SJCRH30 (cell line): ENCODE measurements at places on chromosomes 2 and 18. TPM values are rescaled to one million over a fixed set of nuclear protein-coding genes. Genes with fewer than 3 reads are reported as not detected.

The MATN3 gene
- 0.15 and 0.40 TPM in 2 replicates for total RNA-seq

- no peak for DNase-seq
Observed at GRCh38 chr2:47656715-47657600, 126.0 kb upstream of the MSH6 start.

- DNase-seq: no peak
Observed at GRCh38 chr2:145569108-145569507, 1049.2 kb upstream of the ZEB2 start.

DNA sequence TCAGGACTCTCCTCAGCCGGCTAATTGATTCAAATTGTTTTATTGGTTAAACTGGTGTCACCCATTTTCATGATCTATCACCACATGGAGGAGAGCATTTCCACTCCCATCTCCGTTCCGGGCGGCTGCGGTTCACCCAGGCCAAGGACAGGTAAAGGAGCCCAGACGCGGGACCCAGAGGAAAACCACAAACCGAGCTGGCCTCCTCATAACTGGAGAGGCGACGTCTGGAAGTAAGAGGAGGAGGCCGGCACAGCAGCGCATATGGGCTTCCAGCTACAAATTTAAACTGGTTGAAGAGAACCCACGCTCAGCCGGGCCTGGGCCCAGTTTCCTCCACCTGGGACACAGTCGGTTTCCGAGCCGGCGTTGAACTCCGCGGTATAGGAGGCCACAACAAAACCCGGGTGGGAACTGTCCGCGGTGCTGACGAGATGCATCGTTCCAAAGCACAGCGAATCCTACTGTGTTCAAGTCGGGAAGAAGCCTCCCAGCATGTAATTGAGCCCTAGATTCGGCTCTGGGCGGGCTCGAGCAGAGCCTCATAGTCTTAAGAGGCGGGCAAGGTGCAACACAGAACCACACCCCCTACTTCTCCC lies 3.0 kb upstream of the SKOR2 start:
- peak; percentile 45 for DNase-seq

The INPP5D gene
- 0.47 and 0.68 TPM in 2 replicates for total RNA-seq

- no peak for DNase-seq
Observed at GRCh38 chr18:58266291-58266690, 222.3 kb downstream of the NEDD4L start.

DNA sequence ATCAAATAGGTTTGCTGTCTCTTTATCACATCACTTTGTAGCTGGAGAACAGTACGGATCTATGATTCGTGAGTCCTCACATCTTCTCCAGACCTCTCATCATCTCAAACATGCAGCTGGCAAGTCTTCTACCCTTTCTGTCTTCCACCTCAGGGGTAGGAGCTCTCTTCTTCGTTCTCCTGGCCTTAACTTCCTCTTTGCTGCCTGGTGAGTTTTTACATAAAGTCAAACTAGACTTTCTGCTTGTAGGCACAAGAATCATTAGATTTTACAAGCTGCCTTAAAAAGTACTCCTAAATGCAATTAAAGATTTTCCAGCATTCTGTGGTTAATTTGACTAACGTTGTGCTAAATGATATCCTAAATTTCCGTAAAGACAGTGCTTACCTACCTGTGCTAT lies 43.7 kb upstream of the TANK start:
- DNase-seq: no peak

- peak; percentile 35 for DNase-seq
Observed at GRCh38 chr2:219171231-219171651, 1.4 kb upstream of the SLC23A3 start.

The HJURP gene
- 86.1 and 90.8 TPM in 2 replicates for total RNA-seq

The VAMP8 gene
- total RNA-seq: 51.3 and 54.7 TPM in 2 replicates

- DNase-seq: no peak
Observed at GRCh38 chr2:98702127-98702802, 28.7 kb downstream of the MGAT4A start.

DNA sequence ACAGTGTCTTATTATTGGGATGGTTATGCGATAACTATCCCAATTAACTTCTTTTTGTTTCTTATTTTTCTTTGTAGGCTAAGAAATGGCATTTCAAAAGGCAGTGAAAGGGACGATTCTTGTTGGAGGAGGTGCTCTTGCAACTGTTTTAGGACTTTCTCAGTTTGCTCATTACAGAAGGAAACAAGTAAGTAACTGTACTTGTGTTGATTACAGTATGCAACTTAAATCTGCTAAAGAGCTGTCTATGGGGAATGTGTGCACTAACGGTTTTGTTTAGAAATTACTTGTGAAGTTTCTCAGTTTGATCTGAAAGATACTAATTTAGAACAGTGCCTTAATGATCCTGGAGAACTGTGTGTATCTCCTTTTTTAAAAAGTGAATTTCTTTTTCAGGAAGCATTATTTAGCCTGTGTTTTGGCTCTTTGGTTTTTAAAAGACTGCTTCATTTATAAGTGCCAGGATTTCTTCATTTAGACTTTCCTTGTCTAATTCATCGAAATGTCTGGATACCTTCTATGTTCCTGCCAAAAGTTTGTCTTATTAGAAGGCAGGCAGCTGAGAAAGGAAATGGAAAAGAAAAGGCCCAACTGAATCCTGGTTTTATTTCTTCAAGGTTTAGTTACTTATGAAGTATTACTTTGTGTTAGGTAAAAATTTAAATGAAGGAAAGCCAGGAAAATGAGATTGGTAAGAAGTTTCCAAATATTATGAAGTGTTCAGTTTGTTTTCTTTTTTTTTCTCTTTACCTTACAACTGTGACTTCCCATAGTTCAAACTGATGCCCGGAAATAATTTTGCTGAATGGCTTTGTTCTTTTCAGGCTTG lies 40.1 kb downstream of the GPD2 start:
- no peak for DNase-seq

- DNase-seq: no peak
Observed at GRCh38 chr2:76256458-76257088, 545.9 kb upstream of the GCFC2 start.

DNA sequence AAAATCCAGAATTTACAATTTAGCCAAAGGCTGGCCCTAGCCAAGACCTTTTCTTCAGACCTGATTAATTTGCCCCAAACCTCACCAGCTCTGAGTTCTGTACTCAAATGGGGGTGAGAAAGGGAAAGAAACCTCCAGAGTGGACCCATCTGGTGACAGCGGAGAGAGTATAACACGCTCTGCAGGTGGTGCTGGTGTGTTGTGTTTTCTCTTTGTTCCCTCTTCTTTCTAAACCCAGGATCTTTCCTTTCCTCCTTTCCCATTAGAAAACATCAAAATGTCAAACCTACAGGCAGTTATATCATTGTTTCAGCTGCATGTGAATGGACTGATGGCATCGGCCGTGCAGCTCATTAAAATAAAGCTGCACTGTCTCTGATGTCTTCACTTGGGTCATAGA lies 253.2 kb upstream of the SP5 start:
- DNase-seq: peak; percentile 25

DNA sequence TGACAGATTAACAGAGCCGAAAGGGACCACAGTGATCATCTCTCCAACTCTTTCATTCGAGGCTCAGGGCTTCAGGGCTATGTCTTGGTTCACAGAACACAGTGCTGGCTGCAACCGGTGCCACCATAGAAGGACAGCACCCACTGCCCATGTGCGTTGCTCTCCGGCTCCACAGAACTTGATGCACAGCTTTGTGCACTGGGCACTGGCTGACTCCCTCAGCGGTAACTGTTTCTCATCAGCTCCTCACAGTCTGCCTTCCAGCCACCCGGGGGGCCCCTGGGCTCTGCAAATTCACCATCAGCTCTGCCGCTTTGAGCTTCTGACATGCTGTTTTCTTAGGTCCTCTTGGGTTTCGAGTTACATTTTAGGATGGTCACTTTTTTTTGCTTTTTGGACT lies 124.3 kb upstream of the RAB12 start:
- no peak for DNase-seq

GRCh38 chr2:26616706-26617587 lies 24.2 kb downstream of the CIB4 start:
- DNase-seq: no peak

The ASB18 gene
- total RNA-seq: 0.04 TPM in 1 of 2 replicates, not detected in the other

- DNase-seq: no peak
Observed at GRCh38 chr18:61199171-61199848, 133.9 kb upstream of the CDH20 start.

- DNase-seq: no peak
Observed at GRCh38 chr2:33110461-33110860, 163.7 kb downstream of the LTBP1 start.

The RMND5A gene
- 104 and 120 TPM in 2 replicates for total RNA-seq

- DNase-seq: no peak
Observed at GRCh38 chr2:211174631-211175030, 618.2 kb downstream of the CPS1 start.

The ALLC gene
- total RNA-seq: not detected in 2 replicates

The GPR35 gene
- total RNA-seq: 0.04 and 0.30 TPM in 2 replicates

The PPP1R1C gene
- total RNA-seq: not detected in 2 replicates
